Glutamatergic neuron (in vitro differentiated cells): ENCODE measurements at places on chromosomes 3 and 15.

DNA sequence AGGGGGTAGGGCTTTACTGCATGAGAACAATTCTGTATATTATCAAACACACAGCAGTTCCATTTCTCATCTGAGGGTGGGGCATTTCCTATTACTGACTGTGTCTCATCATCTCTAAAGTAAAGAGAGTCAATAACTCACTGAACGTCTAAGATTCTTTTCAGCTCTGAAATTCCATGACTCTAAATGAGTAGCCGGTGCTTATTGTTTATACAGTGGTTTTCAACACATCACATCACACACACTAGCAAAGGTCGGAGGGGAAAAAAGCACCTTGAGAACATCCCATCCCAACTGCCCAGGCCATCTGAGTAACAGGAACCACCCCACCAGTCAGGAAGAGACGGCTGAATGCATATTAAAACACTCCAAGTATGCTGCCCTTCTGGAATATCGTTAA is 196.0 kb downstream of the SUCLG2 start:
- DNase-seq: no peak

DNA sequence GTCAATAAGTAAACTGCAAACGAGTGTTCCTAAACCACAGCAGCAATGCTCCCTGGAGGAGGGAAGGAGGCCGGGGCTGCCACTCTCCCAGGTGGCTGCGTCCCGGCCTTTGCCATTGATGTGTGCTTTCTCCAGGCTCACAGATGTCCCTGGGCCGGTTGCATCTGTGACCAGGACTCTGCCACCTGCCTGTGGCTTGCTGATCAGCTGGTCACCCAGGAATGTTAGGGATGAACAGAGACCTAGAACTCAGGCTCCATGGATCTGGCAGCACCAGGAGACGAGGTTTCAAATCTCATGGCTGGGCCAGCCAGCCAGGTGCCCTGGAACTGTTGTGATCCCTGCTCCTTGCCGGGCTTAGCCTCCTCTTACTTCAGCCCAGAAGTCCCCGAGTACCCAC is 65.7 kb downstream of the KLF15 start:
- peak; percentile 54 for DNase-seq

DNA sequence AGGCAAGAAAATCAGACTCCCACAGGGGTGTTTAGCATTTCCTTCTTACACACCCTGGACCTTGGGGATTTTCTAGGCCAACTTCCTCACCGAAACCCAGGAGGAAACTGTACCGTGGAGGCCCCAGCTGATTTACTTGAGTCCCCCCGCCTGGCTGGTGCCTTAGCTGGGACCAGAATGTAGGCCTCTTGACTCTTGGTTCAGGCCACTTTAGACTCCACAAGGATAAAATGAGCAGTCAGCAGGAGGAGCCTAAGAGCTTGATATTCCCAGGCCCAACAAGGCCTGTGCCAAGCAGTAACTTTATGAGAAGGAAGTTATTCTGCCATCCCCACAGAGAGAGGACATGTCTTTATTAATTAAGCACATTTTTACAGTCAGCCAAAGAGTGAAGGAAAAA is 4.6 kb upstream of the APBA2 start:
- no peak for DNase-seq

DNA sequence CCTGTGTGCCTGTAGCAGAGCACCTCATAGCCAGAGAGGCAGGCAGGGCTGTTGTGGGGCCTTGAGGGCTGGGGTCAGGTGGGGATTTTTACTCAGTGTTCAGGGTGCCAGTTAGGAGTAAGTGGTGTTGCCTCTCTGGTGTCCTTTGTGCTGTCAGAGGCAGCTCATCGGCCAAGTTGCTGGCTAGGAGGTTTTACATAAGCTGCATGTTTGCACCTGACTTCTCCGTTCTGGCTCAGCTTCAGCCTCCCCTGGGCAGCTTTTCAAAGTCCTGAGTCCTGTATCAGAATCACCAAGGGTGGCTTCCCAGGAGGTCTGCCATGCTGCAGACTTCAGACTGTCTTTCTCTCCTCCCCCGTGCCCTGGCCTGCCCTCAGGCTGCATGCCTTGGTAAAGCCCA is 242.6 kb upstream of the TPM1 start:
- DNase-seq: no peak

DNA sequence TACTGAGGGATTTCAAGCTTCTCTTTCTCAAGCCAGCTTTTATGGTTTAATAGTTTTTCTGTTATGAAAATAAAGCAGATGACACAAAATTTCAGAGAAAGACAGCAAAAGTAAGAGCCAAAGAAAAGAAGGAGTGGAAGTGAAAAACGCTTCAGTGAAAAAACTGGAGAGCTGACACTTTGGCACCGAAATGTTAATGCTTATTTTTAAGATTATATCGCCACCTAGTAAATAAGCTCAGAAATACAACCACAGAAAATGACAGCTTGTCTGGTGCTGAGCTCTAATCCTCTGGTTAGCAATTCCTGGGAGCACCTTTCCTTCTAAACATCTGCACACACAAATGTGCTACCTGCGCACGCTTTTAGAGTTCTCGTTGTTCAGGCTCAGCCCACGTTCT is 101.6 kb downstream of the ZPLD1 start:
- no peak for DNase-seq

GRCh38 chr3:31610700-31611275 is 78.1 kb downstream of the STT3B start:
- no peak for DNase-seq

GRCh38 chr15:87777054-87777561 is 479.4 kb downstream of the NTRK3 start:
- peak; percentile 29 for DNase-seq

DNA sequence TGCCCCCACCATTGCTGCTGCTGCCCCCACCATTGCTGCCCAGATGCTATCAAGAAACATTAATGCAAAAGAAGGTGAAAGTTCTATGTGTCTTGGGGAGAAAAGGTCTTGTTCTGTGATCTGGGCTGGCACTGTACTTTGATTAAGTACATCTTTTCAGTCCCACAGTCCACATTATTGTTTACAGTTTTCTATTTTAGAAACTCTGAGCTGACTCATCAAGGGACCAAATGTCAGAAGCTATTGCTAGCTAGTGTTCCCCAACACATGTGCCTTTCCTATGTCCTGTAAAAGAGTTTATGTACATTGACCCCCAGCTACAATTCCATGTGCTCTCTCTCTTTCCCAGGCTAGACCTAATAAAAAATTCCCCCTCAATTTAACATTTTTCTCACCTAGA is 264.7 kb upstream of the NECTIN3 start:
- no peak for DNase-seq

- peak; percentile 70 for DNase-seq
Measured at GRCh38 chr3:186413615-186414415, 51.8 kb upstream of the DGKG start.

DNA sequence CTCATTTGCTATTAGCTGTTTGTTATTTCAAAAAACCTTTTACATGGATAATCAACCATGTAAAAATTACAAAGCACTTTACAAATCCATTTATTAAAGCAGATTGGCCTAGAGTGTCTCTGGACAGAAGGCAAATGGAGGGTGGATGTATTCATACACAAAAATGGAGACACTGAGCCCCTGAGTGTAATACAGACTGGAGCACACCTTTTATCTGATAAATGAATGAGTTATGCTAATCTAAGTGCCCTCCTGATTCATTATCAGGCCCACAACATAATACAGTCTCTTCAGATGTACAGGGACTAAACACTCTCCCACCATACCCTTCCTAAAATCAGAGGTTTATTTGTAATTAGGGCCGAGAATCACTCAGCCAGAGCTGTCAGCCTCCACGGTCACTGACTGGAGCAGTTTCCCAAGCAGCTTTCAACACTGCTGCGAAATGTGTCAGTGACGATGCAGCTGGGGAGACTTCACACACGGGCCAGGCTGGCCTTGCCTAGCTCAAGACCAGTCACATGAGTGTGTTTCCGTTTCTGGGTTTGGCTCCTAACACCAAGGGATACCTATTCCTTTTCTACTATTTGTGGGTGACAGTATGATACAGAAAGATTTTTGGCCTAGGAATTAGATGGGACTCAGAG is 271.8 kb downstream of the ZIC1 start:
- peak; percentile 30 for DNase-seq

DNA sequence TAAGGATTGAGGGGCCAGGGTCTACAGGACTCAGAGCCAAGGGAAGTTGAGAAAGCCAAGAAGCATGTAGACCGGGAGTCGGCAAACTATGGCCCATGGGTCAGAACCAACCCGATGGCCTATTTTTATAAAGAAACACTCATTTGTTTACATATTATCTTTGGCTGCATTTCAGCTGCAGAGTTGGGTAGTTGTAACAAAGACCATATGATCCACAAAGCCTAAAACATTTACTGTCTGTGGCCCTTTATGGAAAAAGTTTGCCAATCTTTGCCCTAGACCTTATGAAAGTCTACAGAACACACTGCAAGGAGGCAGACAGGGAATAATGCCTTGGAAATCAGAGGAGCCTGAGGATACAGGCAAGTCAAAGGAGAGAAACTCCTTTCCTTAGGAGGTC is 63.2 kb upstream of the MNS1 start:
- no peak for DNase-seq
